ENCODE measurements at places on chromosomes 12 and 14.

- no peak for DNase-seq
These were observed 60.8 kb downstream of the SAMD4A start for GRCh38 chr14:54627540-54628363.

- no peak for DNase-seq
These were observed 31.7 kb upstream of the HELB start for GRCh38 chr12:66270613-66271012.

DNA sequence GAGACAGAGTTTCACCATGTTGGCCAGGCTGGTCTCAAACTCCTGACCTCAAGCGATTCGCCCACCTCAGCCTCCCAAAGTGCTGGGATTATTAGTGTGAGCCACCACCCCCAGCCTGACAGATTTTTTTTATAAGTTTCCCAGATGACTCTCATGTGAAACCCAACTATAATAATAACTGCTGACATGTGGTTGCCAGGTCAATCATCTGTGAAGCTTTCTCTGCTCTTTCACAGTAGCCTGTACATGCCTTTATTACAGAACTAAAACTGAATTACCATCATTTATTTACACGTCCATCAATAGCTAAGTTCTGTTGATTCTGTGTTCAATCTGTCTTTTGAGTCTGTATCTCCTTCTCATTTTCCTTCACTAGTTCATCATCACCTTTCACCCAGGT lies 218.5 kb downstream of the RPS29 start:
- DNase-seq = no peak

DNA sequence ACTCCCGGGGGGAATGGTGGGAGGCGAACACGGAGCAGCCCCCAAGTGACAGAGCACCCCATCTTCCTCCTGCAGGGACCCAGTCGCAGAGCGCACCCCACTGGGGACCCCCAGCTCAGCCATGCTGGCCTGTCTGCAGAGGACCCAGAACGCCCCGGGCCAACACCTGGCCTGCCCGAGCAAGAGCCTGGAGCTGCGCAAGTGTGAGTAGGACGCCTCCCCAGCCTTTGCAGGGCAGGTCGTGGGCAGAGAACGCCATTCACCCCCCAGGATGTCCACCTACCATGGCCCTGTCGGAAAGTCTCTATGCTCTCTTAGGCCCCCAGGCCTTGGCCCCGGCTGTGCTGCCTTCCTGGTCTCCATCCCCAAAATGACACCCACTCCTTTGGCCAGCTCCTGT lies 30.4 kb downstream of the FAM222A start:
- DNase-seq = no peak

DNA sequence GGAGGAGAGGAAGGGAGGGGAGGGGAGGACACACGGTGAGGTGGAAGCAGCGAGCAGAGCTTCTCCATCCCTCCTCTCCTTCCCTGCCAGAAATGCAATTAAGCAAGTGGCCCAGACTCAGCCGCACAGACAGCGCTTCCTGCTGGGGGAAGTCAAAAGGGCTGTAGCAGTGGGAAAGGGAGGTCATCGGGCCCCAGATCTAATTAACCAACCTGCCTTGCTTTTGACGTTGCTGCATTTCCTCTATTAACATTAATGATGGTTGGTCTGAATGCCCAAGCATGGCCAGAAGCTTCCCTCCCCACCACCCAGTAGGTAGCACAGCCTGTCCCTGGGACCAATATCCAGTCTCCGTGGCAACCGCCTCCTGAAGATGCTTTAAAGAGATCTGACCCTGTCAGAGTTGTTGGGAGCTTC lies 4.6 kb upstream of the NGB start:
- DNase-seq = no peak

DNA sequence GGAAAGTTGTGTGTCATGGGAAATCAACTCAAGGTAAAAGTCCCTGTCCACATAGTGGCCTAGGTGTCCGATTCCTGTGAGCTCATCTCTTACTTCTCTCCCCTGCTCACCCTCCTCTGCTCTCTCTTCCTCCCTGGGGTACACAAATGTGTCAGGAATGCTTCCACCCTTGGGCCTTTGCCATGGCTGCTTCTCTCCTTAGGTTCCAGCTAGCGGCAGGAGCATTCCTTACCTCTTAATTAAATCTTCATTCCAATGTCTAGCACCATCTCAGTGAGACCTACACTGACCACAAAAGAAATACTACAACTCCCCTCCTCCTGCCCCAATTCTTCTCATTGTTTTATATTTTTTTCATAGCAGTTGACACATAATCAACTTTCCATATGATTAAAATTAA lies 298.6 kb downstream of the PDZRN4 start:
- no peak for DNase-seq

- no peak for DNase-seq
These were observed 107.4 kb downstream of the PRICKLE1 start for GRCh38 chr12:42482041-42482747.

- DNase-seq = no peak
These were observed 112.2 kb upstream of the TMTC1 start for GRCh38 chr12:29895966-29896365.

DNA sequence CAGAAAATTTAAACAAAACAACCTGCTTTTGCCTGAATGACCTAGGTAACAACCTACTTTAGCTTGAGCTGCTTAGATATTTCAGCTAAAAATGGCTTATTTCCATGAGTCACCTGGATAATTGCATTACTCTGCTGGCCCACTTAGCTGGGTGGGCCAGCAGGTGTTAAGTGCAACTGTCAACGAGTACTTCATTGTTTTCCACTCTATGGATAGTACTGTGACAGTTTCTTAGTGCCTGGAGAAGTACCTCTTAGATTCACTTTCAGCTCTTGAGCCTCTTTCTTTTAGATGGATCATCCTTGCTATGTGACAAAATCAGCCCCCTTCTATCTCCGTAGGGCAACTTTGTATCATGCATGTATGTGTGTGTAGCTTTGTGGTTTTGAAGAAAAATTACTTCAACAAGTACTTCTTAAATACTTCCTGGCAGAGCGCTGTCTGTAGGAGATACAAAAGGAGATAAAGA lies 368.2 kb upstream of the ATP2B1 start:
- no peak for DNase-seq

DNA sequence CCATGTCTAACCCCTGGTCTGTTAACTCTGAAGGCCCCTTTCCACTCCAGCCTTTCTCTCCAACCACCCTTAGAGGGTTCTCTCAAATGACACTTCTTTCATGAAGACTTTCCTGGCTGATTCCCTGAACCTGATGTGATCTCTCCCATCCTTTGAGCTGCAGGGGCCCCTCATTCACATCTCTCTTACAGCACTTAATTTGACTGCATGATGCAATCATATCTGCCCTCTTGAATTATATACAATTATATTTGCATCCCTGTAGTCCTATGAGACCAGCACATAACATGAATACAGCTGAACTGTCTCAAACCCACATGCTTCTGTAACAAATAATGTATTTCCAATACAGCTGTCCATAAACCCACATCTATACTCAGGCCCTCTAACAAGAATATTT lies 56.4 kb downstream of the PPP2R5E start:
- DNase-seq = no peak

- DNase-seq = no peak
These were observed 303.0 kb upstream of the RGS6 start for GRCh38 chr14:71629250-71629649.

DNA sequence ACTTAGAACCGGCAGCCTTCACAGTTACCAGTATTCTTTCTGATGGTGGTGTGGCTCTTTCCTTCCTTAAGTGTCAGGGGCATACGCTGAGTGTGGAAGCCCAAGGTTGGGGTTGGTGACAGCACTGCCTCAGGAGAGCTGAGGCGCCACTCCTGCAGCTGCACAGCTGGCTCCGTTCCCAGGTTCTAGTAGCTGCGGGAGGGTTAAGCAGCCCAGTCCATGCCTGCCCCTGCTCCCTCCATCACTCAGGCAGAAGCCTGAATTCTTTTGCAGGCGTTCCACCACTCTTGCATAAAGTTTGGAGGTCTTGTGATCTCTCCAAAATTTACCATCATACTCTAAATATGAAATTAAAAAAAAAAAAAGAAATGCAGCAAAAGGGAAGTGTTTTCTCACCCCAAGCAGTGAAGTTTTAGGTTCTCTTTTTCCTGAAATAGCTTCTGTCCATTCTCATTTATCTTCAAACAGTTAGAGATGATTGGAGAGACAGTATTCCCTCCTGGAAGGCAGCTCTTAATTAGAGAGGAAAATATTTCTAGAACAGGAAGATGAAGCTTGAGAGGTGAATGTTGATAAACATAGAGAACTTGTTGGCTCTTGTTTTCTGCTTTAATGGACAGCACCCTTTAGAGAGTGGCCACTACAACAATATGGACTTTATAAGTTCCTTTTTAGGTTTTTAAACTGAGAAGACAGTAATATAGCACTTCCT lies 136.1 kb downstream of the FGD4 start:
- DNase-seq = peak; percentile 45

- DNase-seq = no peak
These were observed 1.5 kb downstream of the TSHR start for GRCh38 chr14:80956922-80957321.

DNA sequence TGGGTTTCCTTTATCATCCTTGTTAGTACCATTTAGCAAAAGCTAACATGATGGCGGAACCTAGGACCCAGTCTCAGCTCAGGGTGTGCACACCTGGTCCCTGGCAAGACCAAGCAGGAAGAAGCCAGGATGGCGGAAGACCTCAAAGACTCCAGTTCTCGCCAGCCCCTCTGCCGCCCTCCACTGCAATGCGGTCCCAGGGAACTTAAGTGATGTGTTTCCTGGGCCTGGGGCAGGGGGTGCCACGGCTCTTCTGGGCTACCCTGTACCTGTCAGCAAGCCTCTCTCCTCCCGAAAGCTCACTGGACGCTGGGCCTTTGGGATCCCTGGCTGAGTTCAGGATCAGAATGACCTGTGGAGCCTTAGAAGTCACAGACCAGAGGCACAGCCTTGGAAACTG lies 71.3 kb downstream of the FBXL14 start:
- DNase-seq = no peak

DNA sequence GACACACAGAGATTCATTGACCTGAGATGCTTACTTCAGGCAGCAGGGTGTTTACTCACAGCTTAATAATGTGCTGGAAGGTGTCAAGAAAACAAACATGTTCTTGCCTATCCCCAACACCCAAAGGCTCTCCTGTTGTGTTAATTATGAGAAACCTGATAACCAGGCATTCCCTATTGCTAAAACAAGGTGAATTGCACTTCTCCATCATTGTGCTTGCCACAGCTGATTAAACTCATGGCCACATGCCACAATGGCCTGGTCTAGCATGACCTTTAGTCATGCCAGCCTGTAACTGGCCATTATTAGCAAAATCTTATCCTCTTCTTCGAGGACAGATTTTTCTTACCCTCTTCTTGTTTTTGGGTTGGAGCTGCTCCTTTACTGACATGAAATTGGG lies 21.4 kb downstream of the SMOC1 start:
- no peak for DNase-seq

GRCh38 chr14:71108398-71109119 lies 201.3 kb downstream of the PCNX1 start:
- DNase-seq = no peak

DNA sequence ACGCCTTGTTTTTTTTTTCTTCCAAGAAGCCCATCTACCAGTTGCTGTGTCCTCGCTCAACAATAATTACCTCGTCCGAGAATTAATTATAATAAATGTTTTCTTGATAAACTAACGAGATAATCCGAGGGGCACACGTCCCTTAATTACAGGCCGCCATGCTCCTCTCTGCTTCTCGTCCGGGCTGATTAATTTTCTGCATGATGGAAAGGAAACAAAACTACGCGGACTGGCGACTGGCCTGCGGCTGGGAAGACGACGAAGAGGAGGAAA lies 2.2 kb downstream of the OTX2 start:
- DNase-seq = no peak

DNA sequence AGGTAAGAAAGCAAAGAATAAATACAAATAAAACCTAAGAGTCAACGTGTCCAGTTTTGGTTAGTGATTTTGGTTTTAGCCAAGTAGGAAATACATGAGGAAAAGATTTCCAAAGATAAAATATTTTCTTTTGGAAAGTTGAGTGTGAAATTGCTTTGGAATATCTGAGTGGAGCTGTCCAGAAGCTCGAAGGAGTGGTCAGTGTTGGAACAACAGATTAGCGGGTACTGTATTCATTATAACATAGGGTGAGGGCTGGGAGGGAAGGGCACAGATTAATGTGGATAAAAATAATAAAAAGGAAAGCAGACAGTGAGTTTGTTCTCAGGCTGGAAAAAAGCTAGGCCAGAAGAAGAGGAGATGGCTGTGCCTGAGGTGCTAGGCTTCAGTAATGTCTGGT lies 101.5 kb upstream of the SLCO1C1 start:
- DNase-seq = no peak

GRCh38 chr14:67735336-67736147 lies 33.9 kb downstream of the RDH12 start:
- no peak for DNase-seq

- DNase-seq = no peak
These were observed 482.8 kb upstream of the TBX3 start for GRCh38 chr12:115166698-115167315.

GRCh38 chr12:67797185-67797741 lies 148.7 kb downstream of the DYRK2 start:
- DNase-seq = no peak

GRCh38 chr14:50541159-50541567 lies 8.8 kb upstream of the MAP4K5 start:
- no peak for DNase-seq

- no peak for DNase-seq
These were observed 59.0 kb upstream of the CRY1 start for GRCh38 chr12:107152315-107152714.

DNA sequence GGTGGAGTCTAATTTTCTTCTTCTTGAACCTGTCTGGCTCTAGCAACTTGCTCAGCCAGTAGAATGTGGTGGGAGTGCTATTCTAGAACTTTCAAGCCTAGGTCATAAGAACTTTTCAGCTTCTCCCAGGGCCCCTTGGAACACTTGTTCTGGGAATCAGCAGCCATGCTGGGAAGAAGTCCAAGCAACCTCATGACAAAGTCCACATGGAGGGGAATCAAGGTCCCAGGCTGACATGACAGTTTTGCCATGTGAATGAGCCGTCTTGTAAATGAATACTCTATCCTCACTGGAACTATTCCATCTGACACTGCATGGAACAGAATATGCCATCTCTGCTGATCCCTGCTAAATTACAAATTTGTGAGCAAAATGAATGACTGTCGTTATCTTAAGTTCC lies 214.2 kb upstream of the TBX3 start:
- DNase-seq = no peak

GRCh38 chr12:108792361-108793292 lies 61.3 kb upstream of the CORO1C start:
- DNase-seq = no peak

- no peak for DNase-seq
These were observed 5.8 kb downstream of the AP5M1 start for GRCh38 chr14:57274551-57274950.

DNA sequence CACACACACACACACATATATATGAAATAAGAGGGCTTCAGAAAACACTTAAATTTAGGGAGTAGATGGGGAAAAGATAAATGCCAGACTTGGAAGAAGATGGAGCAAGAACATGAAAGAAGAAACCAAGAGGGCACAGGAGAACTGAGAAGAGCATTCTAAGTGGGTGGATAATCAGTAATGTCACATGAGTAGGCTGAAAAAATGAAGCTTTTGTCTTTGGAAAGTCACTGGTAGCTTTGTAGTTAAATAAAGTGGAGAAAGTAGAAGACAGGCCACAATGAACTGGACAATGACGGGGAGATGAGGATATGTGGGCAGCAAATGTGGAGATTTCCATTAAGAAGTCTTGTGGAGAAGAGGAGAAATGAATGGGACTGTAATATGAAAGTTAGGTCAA lies 2.2 kb upstream of the ZC2HC1C start:
- no peak for DNase-seq

Data from LoVo (cell line).